ENCODE measurements at places on chromosomes 3 and 15.

- DNase-seq, result no peak
These were observed 265.3 kb downstream of the CD47 start for GRCh38 chr3:107825556-107825955.

- no peak for DNase-seq
These were observed 54.0 kb downstream of the TSC22D2 start for GRCh38 chr3:150462108-150462507.

DNA sequence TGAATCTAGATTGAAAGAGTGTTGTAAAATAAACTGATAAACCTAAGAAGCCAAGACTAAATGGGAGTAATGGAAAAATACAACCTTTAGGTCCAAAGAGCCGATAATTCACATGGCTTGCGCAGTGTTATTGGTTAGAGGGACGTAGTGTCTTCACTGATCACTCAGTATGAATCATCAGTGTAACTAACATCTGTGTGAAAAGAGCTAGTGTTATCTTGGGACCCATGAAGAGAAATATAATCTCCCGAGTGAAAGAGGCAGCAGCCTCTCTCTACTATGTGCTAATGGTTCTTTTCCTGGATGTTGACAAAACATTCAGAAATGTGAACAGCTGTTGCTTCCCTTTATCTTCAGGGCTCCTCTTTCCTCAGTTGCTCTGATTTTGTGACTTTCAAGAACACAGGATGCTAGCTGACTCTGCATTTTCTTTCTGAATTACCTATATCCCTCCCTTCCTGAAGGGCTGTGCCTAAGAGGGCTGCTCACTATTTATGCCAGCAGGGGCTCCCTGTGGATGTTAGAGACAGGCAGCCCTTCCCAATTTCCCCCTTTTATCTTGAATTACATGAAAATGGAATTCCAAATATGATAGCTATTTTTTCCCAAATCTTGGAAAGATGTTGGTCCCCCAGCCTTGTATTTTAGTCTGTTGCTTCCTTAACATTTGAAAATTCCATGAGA, 128.8 kb downstream of the GRM7 start:
- no peak for DNase-seq

GRCh38 chr3:127304121-127304744, 16.4 kb upstream of the PRR20G start:
- no peak for DNase-seq

DNA sequence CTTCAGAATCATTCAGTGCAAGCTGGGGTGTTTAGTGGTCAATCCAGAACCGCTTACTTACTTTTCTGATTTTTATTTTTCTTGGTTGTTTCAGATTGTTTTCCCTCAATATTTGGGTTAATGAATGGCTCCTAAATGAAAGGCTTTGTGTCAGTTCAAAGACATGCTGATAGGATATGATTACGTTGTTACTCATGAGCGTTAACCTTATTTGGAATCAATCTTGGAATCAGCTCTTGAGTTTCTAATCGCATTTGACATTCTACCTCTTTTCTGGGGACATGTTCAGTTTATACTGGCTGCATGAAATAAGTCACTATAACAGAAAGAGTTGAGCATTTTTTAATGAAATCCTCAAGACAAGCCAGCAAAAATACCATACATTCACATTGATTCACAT, 50.2 kb downstream of the ATP11B start:
- no peak for DNase-seq
